Activated T-cell treated with anti-CD3 and anti-CD28 coated beads, Interleukin-2, amount 50 U/mL, for 4 hours (primary cell): ENCODE measurements at places on chromosomes 5 and 9.

DNA sequence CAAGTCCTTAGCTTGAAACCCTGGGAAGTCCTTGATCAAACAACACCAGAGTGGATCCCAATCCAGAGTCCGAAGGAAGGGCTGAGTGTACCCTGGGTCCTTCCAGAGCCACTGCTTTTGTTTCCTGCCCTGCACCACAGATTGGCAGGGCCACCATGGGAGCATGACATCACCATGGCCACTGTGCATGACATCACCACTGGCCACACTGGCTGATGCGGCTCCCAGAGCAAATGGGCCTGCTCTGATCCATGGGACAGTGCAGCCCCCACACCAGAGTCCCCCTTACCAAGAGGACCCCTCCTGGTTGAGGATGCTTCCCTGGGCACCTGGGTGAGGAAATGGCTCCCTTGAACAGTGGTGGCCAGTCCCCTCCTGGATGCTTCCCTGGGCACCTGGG, 9.9 kb downstream of the SLC6A3 start:
- no peak for DNase-seq

DNA sequence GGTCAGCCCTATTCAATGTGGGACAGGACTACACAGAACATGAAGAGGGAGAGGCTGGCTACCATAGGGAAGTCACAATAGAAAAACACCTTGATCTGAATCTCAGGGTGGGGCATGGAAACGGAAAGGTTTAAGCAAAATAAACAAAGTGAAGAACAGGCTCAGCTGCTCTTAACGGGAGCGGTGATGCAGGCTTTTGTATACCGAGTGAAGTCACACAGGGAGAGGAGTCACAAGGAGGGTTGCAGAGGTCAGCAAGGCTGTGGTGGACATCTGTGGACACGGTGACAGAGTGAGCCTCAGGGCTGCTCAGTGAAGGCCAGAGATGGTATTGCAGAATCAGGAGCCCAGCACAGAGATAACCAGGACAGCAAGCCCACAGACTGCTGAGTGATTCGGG, 30.6 kb upstream of the SEMA4D start:
- DNase-seq: no peak

DNA sequence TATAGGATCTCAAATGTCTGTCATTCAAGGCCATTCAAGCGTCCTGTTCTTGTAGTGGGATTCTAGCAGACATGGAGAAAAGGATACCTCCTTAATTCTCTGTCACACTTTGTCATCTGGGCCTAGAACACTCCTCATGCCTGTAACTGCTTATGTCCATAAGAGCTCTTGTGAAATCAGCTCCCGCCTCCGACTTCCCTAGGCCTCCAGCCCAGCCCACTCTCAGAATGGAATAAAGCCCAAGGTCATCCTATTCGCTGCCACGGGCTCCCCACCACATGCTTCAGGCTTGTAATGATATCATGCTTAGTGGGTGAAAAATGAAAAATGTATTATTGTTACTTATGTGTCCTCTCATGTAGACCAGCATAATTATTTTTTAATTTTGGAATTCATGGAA, 632.5 kb downstream of the ISL1 start:
- DNase-seq: no peak

DNA sequence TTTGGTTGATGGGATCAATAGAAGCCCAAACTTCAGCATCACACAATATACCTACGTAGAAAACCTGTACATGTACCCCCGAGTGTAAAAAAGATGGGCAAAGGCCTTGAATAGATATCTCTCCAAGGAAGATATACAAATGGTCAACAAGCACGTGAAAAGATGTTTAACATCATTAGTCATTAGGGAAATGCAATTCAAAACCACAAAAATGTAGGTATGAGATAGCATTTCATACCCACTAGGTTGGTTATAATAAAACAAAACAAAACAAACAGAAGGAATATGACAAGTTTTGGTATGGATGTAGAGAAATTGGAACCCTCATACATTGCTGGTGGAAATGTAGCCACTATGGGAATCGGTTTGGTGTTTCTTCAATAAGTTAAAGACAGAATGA, 33.1 kb upstream of the PPARGC1B start:
- no peak for DNase-seq

DNA sequence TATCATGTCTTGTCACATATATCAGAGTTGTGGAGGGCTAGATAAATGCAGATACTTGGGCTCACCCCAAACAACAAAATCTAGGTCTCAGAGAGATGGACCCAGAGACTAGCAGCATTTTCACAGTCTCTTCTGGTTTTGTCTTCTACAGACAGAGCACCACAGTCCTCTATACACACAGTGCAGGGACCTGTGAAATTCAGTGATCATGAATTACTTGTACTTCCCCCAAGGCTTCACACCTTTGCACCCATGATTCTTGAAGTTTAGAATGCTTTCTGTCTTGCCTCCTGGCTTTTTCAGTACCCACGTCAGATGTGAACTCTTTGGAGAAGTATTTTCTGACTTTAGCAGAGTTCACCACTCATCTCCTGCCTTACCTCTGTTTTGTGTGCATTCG, 371.5 kb upstream of the PRR16 start:
- DNase-seq: no peak

- no peak for DNase-seq
These were observed 3.2 kb upstream of the ADRA1B start for GRCh38 chr5:159913048-159913447.

- DNase-seq: no peak
These were observed 145.5 kb upstream of the SLC24A2 start for GRCh38 chr9:19934301-19934871.

- no peak for DNase-seq
These were observed 113.7 kb upstream of the OTULINL start for GRCh38 chr5:14467886-14468285.

DNA sequence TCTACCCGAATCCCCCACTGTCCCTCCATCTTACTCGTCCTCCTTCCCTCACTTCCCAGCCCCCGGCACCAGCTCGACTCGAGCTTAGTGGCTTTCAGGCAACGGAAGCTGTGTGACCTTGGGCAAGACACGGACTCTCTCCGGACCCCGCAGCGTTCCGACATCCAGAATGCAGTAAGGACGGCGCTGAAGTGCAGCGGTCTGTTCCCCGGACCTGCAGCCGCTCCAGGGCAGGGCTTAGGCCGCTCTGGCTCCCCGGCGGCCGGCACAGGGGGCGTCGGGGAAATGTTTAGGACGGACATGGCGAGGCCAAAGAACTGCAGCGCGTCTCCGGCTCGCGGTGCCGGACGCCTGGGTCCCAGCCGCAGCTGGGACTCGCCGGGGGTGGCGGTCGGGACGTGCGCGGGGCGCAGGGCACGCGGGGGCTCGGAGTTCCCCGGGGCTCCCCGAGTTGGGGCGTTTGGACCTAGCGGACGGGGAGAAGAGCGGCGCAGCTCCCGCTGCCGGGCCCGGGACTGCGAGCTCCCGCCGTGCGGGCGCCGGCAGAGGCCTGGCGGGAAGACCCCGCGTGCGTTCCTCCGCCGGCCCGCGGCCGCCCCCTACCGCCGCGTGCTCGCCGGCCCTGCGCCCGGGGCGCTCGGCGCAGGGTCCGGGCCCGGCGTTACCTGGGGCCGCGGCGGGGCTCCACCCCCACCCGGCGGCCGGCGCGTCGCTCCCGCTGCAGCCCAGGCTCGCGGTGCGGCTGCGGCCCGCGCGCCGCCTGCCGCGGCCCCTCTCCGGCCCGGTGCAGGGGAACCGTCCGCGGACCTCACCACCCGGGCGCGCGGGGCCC, 5.6 kb upstream of the RNF44 start:
- no peak for DNase-seq

- DNase-seq: no peak
These were observed 31.2 kb downstream of the NLN start for GRCh38 chr5:65753189-65753588.

DNA sequence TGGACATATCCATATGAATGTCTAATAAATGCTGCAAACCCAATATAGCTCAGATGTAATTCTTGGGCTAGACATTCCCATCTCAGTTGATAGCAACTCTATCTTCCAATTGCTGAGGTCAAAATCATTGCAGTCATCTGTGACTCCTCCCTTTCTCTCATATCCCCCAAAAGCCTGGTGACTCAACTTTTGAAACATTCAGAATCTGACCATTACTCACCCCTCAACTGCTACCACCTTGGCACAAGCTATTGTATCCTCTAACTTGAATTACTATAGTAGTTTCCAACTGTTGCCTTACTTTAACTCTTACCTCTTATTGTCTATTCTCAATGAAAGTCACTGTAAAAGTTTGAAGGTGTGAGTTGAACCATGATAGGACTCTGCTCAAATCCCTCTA, 600.1 kb upstream of the RGMB start:
- no peak for DNase-seq
